ENCODE measurements at places on chromosomes 12 and 14.

- DNase-seq: no peak
Measured at GRCh38 chr12:34391771-34392581, 369.7 kb downstream of the ALG10 start.

DNA sequence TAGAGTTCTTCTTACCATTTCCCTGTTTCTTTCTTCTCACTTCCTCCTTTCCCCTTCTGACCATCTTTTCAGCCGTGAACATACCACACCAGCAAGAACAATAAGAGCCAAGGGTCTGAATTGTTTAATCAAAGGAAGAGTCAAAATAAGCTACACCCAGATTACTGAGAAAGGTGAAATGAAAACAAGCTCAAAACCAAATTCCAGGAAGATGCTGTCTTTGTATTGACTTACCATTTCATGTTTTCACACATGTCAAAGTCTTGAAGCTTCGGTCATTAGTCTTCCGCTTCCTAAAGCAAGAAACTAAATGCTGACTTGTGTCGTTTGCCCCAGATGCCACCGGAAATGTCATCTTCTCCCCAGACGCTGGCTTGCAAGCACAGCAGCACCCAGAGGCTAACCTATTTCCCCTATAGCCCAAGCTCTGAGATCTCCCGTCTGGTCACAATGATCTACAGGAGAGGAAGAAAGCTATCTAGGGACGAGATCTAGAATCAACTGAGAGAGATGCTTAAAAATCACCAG lies 136.5 kb upstream of the AMIGO2 start:
- no peak for DNase-seq

GRCh38 chr14:54564868-54565784 lies 1.8 kb upstream of the SAMD4A start:
- DNase-seq: no peak

- no peak for DNase-seq
Measured at GRCh38 chr14:89543425-89543790, 126.4 kb upstream of the FOXN3 start.

DNA sequence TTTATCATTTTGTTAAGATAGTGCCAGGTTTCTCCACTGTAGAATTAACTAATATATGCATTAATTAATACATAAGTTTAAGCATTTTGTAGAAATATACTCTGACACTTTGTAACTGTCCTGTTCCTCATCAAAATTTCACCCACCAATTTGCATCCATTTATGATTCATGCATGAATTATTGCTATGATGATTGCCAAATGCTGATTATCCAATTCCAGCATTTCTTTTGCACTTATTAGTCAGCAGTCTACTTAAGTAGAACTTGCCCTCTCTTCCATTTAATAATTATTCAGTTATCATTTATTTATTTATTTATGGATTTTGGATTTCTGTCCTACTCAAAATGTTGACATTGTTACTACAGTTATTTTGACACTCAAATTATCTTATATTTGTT lies 72.2 kb downstream of the SLC6A15 start:
- DNase-seq: no peak

DNA sequence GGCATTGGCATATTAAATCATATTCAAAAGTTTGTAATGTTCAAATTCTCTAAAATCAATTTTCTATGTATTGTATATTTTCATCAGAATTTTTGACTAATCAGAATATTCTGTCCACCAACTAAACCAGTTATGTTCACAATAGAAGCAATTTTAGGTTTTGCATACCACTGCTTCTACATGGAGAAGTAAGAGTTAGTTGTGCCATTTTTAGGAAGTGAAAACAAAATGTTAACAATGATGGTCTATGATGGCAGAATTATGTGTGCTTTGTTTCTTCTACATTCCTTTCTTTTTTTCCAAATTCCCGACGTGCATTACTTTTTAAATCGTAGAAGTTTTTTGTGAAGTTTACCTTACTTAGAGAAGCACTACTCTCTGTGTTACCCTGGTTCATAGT lies 29.5 kb downstream of the ABHD12B start:
- DNase-seq: no peak

GRCh38 chr12:19665121-19665900 lies 226.0 kb downstream of the AEBP2 start:
- no peak for DNase-seq

DNA sequence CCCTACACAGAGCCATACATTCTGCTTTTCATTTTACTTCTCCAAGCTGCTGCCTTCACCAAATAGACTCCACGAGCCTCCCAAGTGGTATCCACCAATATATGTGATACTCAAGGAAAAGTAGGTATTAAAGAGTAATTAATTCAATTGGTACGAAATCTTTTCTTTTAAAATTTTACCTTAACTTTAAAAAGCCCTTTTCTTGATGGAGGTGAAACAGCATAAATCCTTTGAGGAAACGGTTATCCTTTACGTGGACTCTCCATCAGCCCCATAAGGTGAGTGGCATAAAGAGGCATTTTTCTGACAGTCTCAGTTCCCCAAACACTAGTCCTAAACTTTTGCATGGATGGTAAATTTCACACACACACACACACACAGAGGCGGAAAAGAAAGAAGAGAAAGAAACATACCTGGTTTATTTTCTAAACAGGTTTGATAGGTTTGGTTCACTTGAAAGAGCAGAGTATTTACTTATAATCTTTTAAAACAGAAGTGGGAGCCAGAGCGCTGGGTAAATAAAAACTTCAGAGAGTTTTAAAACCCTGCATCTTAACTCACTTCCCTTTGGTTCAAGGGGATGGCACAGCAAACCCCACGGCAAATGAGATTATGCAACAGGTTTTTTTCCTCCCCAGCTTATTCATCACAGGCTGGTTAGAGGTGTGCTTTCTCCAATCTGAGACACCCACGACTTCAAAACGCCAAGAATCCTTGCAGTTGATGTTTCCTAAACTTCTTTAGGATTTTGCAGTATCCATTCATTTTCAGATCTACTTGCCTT lies 1.9 kb downstream of the DUSP16 start:
- no peak for DNase-seq

GRCh38 chr12:13253966-13254760 lies 57.6 kb downstream of the EMP1 start:
- DNase-seq: no peak

- no peak for DNase-seq
Measured at GRCh38 chr12:52884526-52885293, 20.2 kb downstream of the KRT8 start.

DNA sequence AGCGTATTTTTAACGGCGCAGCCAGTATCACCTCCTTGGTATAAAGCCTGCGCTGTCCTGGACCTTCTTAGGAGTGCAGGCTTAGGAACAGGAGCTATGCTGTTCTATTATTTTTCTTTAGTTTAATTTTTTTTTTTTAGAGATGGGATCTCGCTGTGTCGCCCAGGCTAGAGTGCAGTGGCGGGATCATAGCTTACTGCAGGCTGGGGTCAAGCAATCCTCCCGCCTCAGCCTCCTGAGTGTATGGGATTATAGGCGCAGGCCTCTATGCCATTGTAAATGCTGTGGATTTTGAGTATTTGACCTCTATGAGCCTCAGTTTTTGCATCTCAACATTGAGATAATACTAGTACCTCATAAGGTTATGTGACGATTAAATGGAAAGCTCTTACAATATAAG lies 4.1 kb downstream of the OR10AD1 start:
- DNase-seq: no peak

DNA sequence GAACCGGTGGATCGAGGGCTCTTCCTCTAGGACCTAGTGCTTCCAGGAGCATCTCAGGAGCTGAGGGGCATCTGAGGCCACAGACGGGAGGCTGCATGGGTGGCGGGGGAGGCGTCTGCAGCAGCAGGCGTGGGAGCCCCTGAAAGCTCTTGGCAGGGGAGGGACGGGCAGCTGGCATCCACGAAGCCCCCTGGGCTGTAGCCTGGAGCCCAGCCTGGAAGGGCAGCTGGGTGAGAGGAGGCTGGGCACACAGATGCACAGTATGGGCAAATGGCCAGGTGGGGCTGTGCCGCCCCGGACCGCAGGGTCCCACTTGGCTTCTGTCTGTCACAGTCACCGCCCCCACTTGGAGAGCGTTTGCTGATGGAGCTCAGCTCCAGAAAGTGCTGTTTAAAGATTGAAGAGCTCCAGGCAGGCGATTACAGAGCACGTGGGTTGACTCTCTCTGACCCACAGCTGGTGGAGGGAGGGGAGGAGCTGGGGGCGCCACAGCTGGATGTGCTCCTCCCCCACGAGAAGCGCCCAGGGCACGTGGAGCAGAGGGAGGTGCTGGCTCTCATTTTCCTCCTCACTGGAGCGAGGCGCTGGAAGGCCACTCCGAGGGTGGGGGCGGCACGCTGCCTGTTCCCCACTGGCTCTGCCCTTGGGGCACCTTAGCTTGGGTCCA lies 155.0 kb upstream of the C14orf180 start:
- DNase-seq: no peak

GRCh38 chr14:61780125-61780524 lies 17.9 kb downstream of the SNAPC1 start:
- no peak for DNase-seq

DNA sequence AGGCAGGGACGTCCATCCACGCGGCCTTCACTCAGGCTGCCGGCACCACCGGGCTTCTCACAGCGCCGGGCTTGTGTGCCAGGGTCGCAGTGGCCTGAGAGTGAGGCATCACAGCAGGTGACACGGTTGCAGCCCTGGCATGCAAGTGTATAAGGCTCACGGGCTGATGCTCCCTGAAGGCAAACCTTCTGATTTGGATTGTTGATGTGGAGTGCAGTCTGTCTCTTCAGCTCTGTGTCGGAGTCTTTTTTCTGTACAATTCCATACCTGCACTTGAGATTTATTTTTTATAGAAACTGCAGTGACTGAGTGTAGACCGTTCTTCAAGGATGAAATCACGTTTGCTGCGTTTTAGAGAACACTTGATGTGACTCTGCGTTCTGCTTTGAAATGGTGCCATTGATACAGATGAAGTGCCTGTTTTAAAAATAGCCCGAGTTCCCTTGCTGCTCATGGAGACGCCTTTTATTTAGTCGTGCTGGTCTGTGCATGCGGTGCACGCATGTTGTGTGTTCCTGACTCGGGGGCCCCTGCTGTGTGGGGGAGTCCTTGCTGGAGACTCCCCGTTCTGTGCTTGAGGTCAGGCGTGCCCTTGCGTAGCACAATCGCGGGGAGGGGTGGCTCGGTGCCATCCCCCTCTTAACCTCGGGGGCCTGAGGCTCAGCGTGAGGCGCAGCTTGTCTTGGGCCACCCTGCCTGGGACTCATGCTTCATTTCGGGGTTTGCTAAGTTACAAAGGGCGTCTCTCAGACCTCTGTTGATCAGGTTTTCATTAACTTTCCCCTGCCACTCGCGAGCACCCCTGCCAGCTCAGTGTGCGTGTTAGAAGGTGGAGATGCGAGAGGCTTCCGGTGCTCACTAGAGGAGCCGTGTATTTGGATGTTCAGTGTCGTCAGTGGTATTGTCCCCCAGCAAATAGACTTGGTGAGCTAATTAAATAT lies 21.6 kb upstream of the AMN start:
- DNase-seq: no peak

DNA sequence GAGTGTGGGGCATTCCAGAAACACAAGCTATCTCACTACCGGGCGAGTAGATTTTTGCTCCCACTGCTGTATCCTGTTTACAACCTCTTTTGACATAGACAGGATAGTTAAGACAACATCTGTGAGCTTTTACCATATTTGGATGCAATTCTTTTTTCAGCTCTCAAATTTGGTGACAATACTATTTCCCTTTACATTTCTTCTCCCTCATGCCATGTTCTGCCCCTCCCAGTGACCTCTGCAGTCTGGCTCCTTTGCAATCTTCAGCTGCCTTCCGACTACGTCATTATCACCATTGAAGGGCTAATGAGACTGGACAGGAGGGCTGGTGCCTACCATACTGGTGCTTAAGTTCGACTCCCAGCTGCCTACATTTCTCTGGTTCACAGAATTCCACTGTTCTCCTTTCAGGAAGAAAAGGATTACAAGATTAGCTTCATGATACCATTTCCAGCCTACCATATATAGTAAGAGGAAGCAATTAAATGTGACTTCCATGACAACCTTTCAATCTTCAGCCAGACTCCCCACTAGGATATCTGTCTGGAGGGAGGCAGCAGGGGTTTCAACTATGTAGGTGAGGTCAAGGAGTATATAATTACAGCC lies 251.6 kb downstream of the PHLDA1 start:
- DNase-seq: no peak

DNA sequence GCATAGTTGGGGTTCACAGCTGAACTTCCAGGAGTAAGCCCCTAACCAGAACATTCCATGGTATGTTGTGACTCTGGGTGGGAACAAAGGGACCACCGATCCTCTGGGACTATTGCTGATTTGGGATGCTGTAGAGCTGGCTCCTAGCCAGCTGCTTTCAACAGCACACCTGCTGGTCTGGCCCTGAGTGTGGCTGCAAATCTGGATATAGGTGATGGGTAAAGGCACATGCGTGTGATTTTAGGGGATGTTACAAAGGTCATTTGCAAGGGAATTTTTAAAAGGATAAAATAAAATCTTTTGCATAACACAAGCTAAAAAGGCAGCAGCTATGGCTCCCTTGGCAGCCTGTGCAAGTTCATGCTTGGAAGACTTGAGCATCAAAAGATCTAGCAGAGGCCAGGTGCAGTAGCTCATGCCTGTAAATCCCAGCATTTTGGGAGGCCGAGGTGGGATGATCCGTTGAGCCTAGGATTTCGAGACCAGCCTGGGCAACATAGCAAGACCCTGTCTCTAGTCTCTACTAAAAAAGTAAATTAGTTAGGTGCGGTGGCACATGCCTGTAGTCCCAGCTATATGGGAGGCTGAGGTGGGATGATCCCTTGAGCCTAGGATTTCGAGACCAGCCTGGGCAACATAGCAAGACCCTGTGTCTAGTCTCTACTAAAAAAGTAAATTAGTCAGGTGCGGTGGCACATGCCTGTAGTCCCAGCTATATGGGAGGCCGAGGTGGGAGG lies 1.6 kb downstream of the ALDH2 start:
- DNase-seq: no peak

GRCh38 chr14:24952851-24953666 lies 96.9 kb downstream of the STXBP6 start:
- DNase-seq: no peak

GRCh38 chr12:125071456-125071855 lies 6.2 kb downstream of the AACS start:
- no peak for DNase-seq

- DNase-seq: no peak
Measured at GRCh38 chr12:5088586-5089264, 45.0 kb downstream of the KCNA5 start.

DNA sequence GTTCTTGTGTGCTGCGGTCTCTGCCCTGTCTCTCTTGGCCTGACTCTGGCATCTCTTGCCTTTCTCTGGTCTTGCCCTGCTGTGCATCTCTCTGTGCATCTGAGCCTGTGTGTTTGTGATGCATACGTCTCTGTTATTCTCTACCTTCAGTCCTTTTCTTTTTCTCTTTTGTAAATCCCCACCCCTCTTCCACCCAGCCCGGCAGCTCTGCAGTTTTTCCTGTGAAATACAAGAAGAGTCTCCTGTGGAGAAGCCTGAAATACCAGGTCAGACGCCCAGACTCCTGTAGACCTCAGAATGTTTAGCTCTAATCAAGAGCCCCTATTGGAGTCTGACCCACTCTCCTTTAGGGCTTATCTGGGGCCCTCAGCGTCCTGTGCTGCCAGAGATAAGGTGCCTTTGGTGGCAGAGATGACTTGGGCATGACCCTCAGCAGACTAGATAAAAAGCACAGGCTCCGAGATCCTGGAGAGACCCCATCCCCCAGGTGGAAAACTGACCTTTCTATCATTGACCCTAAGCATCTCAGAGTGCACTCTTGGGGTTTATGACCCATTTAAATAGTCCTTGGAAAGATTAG lies 167.5 kb upstream of the SRRM4 start:
- no peak for DNase-seq
